ENCODE measurements at places on chromosomes 6 and 20. TPM values are rescaled to one million over a fixed set of nuclear protein-coding genes. Genes with fewer than 3 reads are reported as not detected.
A peak's percentile ranks its signal among the peaks of the same experiment; 100 is the strongest.

GRCh38 chr6:56145616-56146015 is 101.8 kb downstream of the COL21A1 start:
- no peaks in the 10 kb centered on the region for H3K36me3 ChIP-seq
- H3K27ac ChIP-seq: no peak overlapping the region
- no peaks in the 10 kb centered on the region for H3K4me1 ChIP-seq
- no peaks in the 10 kb centered on the region for H3K27me3 ChIP-seq

DNA sequence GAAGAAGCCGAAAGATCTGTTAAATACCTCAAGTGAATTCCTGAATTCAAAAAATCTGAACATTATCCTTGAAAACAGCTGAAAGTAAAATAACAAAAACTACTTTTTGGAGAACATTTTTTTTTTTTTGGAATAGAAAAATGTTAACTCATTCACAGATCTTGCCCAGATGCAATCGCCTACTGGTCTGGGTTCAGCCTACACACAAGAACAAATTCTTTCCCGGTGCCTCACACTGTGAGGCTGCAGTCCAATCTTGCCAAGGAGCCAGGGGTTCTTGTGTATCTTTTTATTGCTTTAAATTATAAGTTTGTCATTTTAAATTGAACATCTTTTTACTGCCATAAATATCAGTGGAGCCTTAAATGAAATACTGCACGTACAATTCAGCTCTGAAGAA is 41.2 kb upstream of the TMEM200A start:
- H3K27ac ChIP-seq: no peak overlapping the region
- H3K36me3 ChIP-seq: no peaks in the 10 kb centered on the region
- H3K27me3 ChIP-seq: no peaks in the 10 kb centered on the region
- no peak for DNase-seq
- H3K4me3 ChIP-seq: no peak overlapping the region
- peaks cover 5% of the 10 kb centered on the region for H3K4me1 ChIP-seq

- no peak for DNase-seq
- no peaks in the 10 kb centered on the region for H3K36me3 ChIP-seq
- no peak overlapping the region for H3K4me3 ChIP-seq
- H3K27me3 ChIP-seq: no peaks in the 10 kb centered on the region
Measured at GRCh38 chr6:4192173-4192572, 56.8 kb upstream of the ECI2 start.

DNA sequence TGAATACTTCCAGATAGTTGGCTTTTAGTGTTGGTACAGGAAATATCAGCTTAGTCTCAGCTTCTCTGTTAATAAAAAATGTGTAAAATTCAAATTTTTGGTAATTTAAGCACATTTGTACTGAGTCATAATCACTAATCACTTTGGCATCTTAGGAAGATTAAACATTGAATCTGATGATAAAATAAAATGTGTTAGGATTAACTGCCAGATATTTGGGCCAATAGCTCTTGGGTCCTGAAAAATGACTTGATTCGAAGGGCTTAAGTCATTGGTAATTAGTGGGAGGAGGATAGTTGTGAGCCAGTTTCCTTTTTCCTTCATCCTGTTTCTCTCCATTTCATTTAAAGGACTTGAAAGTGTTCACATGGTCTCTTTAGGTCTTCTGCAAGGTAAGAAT is 426.1 kb downstream of the RFPL4B start:
- no peak overlapping the region for H3K4me3 ChIP-seq
- no peak for DNase-seq
- no peaks in the 10 kb centered on the region for H3K27me3 ChIP-seq
- H3K27ac ChIP-seq: no peak overlapping the region
- no peaks in the 10 kb centered on the region for H3K36me3 ChIP-seq

DNA sequence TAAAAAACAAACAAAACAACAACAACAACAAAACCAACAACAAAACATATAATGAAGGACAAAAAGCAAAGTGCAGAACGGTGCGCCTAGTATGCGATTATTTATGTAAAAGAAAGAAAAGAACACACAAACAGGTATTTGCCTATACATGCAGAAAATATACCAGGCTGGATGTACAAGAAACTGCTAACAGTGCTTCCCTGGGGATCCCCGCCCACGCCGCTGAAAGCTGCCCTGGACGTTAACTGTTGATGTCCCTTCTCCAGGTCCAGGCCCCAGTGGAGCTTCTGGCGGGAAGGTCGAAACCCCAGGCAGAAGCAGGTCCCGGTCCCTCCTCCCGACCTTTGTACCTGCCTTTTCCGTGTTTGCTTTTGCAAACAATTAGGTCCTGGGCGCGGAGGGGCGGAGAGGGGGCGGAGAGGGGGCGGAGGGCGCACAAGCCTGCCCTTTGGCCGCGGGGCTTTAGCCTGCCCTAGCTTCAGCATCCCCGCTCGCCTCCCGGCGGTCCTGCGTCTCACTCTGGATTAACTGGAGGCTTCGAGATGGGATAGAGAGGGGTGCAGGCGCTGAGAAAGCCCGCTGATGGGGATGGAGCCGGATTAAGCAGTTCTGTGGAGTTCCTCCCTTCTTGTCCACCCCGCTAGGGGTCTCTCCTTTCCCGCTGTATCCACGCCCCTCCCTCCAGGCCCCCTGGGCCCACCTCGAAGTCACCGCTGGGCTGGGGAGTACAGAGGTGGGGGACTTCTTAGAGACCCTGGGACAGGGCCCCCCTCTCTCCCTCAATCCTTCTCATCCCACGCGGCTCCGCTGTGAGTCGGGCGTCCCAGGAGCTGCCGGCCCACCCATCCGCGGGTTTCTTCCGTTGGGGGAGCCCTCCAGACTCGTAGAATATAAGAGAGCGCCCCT is 8.2 kb upstream of the AHCY start:
- H3K36me3 ChIP-seq: no peaks in the 10 kb centered on the region
- peaks cover 5% of the 10 kb centered on the region for H3K27me3 ChIP-seq
- no peak overlapping the region for H3K4me3 ChIP-seq
- no peak overlapping the region for H3K27ac ChIP-seq
- DNase-seq: no peak
- H3K4me1 ChIP-seq: peaks cover 24% of the 10 kb centered on the region

DPPA5 gene
- not detected for total RNA-seq

DNA sequence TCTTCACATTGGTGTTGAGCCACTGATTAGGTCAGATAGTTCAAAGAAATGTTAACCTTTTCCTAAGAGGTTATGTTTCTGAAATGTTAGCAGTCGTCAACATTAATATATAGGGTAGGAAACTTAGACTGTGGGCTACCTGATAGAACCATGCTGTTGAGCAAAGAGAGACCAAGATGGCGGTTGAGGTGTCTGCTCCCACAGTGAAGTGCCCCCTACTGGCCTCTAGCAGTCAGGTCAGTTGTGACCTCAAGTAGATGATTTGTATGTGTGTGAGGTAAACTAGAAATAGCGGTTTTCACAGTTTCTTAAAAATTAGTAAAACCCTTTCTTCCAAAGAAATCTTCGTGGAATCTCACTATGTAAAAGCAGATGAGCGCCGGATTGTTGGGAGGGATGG is 40.3 kb downstream of the MTHFD1L start:
- H3K36me3 ChIP-seq: peaks cover 28% of the 10 kb centered on the region
- DNase-seq: no peak
- H3K27me3 ChIP-seq: no peaks in the 10 kb centered on the region
- H3K27ac ChIP-seq: no peak overlapping the region
- no peak overlapping the region for H3K4me3 ChIP-seq

DNA sequence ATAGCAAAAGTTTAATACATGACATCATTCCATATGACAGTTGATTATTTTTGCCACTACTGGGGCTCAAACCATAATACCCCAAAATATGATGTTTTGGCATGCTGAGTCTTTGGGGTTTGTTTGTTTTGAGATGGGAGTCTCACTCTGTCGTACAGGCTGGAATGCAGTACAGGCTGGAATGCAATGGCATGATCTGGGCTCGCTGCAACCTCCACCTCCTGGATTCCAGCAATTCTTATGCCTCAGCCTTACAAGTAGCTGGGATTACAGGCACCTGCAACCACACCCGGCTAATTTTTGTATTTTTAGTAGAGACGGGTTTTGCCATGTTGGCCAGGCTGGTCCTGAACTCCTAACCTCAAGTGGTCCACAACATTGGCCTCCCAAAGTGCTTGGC is 1.3 kb upstream of the MRS2 start:
- H3K27ac ChIP-seq: no peak overlapping the region
- H3K4me1 ChIP-seq: peaks cover 20% of the 10 kb centered on the region
- H3K27me3 ChIP-seq: no peaks in the 10 kb centered on the region
- DNase-seq: no peak
- no peaks in the 10 kb centered on the region for H3K36me3 ChIP-seq

HDGFL1 gene
- total RNA-seq: not detected

DST gene
- 290 TPM for total RNA-seq

- no peak overlapping the region for H3K4me3 ChIP-seq
- peaks cover 6% of the 10 kb centered on the region for H3K4me1 ChIP-seq
- H3K27me3 ChIP-seq: no peaks in the 10 kb centered on the region
- DNase-seq: no peak
Measured at GRCh38 chr6:26516481-26517427, 16.7 kb downstream of the BTN1A1 start.

- H3K4me1 ChIP-seq: peaks cover 26% of the 10 kb centered on the region
- no peak for DNase-seq
- H3K4me3 ChIP-seq: peak overlapping the region; percentile 72
- peak overlapping the region; percentile 79 for H3K27ac ChIP-seq
- no peaks in the 10 kb centered on the region for H3K27me3 ChIP-seq
- H3K36me3 ChIP-seq: peaks cover 23% of the 10 kb centered on the region
Measured at GRCh38 chr20:44959638-44960102, 527 bp downstream of the TOMM34 start.

GRCh38 chr20:22601361-22602141 is 17.2 kb upstream of the FOXA2 start:
- no peaks in the 10 kb centered on the region for H3K36me3 ChIP-seq
- H3K27ac ChIP-seq: no peak overlapping the region
- H3K4me3 ChIP-seq: no peak overlapping the region
- no peaks in the 10 kb centered on the region for H3K4me1 ChIP-seq
- H3K27me3 ChIP-seq: no peaks in the 10 kb centered on the region

DNA sequence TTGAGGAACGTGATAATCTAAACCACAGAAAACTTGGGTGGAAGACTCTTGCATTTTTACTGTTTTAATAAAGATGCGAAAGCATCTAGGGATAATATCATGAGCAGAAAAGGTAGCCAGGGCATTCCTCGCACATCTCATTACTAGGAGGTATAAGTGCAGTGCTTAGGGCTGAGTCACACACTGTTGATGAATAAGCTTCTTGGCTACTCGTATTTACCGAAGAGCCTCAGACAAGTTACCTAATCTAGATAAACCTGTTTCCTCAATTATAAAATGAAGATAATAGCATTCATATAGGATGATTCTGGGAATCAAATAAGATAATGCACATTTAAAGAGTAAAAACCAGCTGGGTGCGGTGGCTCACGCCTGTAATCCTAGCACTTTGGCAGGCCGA is 780 bp upstream of the KIAA0319 start:
- no peaks in the 10 kb centered on the region for H3K36me3 ChIP-seq
- H3K27me3 ChIP-seq: peaks cover 27% of the 10 kb centered on the region
- no peak overlapping the region for H3K27ac ChIP-seq

- H3K36me3 ChIP-seq: no peaks in the 10 kb centered on the region
- no peak overlapping the region for H3K27ac ChIP-seq
- H3K27me3 ChIP-seq: no peaks in the 10 kb centered on the region
- H3K4me1 ChIP-seq: no peaks in the 10 kb centered on the region
Measured at GRCh38 chr20:37274851-37275524, 13.4 kb upstream of the GHRH start.

- no peaks in the 10 kb centered on the region for H3K27me3 ChIP-seq
- no peaks in the 10 kb centered on the region for H3K4me1 ChIP-seq
- peaks cover 26% of the 10 kb centered on the region for H3K36me3 ChIP-seq
- no peak overlapping the region for H3K4me3 ChIP-seq
- H3K27ac ChIP-seq: no peak overlapping the region
- no peak for DNase-seq
Measured at GRCh38 chr6:35569011-35569461, 56.3 kb upstream of the TULP1 start.

DNA sequence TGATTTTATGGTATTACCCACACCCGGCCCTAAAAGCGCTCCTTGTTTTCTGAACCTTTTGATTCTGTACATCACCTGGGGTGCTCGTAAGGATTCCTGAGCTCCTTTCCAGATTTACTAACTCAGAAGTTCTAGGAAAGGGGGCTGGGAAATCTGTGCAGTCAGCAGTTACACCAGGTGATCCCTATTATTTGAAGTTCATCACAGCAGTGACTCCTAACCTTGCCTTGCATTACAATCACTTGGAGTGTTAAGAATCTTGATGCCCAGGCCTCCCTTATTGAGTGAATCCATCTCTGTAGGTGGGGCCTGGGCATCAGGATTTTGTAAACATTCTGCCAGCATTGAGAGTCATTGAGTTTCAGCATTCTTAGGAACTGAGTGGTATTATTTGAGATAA is 44.7 kb downstream of the BMP6 start:
- no peaks in the 10 kb centered on the region for H3K27me3 ChIP-seq
- DNase-seq: no peak
- no peaks in the 10 kb centered on the region for H3K4me1 ChIP-seq
- H3K27ac ChIP-seq: no peak overlapping the region
- no peaks in the 10 kb centered on the region for H3K36me3 ChIP-seq

GRCh38 chr6:157538168-157538567 is 157.2 kb downstream of the ZDHHC14 start:
- DNase-seq: no peak
- no peak overlapping the region for H3K27ac ChIP-seq
- H3K27me3 ChIP-seq: no peaks in the 10 kb centered on the region
- peaks cover 15% of the 10 kb centered on the region for H3K4me1 ChIP-seq
- H3K36me3 ChIP-seq: no peaks in the 10 kb centered on the region
- H3K4me3 ChIP-seq: no peak overlapping the region

CAGE1 gene
- total RNA-seq: not detected

DNA sequence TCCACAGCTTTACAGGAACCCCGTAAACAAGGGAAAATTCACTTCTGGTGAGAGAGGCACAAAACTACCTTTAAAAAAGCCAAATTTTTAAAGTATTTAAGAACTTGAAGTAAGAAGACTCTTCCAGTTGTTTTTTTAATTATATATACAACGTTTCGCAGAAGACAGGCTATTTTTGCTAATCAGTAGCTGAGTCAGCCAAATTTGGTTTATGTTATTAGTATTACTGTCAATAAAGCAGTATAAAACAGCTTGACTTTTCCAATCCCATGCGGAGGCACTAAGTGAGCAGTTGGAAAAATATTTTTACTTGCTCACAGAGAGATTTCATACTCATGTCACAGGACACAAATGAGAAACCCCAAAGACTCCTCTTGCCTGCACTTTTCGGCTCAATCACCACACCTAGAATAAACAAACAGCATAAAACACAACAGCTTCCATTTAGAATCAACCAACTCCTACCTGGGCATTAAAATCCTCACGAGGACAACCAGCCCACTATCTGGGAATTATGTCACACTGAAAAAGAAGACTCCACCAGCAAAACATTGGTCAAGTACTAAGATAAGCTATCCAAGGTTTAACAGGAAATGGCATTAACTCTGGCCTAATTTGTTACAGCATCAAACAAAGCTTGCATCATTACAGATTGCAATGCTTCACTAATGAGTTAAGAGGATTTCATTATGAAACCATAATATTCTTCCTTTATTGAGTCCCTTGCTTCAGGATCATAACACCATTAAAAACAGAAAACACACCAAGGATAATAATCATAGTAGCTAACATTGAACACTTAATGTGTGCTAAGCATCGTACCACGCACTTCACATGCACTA is 26.3 kb downstream of the ELOVL5 start:
- H3K27me3 ChIP-seq: no peaks in the 10 kb centered on the region
- DNase-seq: no peak
- H3K4me1 ChIP-seq: peaks cover 12% of the 10 kb centered on the region
- peak overlapping the region; percentile 71 for H3K27ac ChIP-seq

- H3K4me1 ChIP-seq: no peaks in the 10 kb centered on the region
- H3K4me3 ChIP-seq: no peak overlapping the region
Measured at GRCh38 chr6:94736236-94736635, 841.1 kb upstream of the MANEA start.
